ENCODE measurements at places on chromosomes 5 and 9.
A peak's percentile ranks its signal among the peaks of the same experiment; 100 is the strongest.

DNA sequence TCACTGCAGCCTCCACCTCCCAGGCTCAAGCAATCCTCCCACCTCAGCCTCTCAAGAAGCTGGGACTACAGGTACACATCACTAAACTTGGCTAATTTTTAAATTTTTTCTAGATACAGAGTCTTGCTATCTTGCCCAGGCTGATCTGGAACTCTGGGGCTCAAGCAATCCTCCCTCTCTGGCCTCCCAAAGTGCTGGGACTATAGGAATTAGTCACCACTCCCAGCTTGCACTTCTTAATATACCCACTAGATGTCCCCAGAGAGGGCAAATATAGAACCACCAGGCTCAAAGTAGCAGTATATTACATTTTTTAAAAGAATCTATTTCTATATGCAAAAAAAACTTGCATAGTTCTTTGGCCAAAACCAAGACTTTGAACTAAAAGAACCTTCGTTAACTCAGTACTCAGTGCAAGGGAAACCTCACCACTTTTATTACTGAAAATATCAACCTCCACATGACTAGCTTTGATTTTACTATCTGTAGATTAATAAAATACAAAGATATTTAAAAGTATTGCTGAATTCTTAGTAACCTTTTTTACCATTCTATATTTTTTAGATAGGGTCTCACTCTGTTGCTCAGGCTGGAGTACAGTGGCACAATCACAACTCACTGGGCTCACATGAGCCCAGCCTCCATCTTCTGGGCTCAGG is 25.8 kb upstream of the HSD17B3 start:
- DNase-seq = peak; percentile 13

DNA sequence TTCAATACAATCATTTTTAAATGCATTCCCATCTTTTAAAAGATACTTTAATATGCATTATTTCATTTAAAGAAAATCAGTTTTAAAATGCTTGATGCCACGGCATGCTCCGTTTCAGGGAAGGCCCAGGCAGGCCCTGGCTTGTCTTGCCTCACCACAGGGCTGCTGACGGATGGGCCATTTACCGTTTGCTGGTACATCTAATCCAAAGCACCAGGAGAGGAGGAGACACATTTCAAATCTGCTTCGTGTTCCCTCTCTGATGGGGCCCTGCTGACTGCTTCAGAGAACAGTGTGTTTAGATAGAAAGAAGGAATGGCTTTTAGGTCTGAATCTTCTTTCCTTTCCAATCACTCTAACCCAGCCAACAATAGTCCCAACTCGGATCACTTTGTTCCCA is 185.2 kb downstream of the DCP2 start:
- no peak for DNase-seq

DNA sequence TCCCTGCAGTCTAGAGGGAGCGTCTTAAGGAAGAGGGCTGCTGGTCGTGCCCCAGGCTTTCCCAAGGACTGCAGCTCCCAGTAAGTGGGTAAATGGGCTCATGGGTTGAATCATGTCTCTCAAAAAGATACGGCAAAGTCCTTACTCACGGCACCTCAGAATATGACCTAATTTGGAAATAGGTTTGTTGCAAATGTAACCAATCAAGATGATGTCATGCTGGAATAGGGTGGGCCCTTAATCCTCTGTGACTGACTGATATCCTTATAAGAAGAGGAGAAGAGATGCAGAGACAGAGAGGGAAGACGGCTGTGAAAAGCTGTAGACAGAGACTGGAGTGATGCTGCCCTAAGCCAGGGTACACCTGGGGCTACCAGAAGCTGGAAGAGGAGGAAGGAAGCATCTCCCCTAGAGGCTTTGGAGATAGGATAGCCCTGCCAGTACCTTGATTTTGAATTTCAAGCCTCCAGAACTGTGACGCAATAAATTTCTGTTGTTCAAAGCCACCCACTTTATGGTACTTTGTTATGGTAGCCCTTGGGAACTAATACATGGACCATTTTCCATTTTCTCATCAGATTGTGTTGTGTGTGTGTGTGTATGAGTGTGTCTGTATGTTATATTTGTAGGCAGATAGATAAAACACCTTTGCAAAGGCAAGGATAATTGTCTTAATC is 15.0 kb downstream of the GALNT10 start:
- DNase-seq = no peak

- peak; percentile 8 for DNase-seq
These were observed 387.4 kb downstream of the ACTL7B start for GRCh38 chr9:108468364-108468763.

GRCh38 chr9:121599872-121600585 is 51.4 kb upstream of the DAB2IP start:
- no peak for DNase-seq

- no peak for DNase-seq
These were observed 153.8 kb downstream of the CEP120 start for GRCh38 chr5:123269436-123269835.

- no peak for DNase-seq
These were observed 157.8 kb upstream of the TMEM161B start for GRCh38 chr5:88426441-88426840.

DNA sequence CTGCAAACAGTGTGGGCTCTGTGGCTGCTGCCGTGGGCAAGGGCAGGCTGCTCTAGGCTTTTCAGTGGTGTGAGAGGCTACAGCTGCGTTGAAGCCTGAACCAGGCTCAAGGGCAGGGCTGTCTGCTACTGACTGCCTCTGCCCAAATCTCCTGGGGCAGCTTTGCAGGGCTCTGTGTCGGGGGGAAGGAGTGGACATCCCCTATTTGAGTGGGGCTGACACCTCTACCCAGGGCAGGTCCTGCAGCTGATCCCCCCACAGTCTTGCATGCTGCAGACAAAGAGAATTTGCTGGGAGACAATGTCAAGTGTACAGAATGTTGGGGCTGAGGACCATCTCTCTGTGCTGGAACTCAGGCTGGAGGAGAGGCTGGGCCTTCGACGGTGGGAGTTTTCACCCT is 240.2 kb downstream of the PBX3 start:
- DNase-seq = no peak

- DNase-seq = no peak
These were observed 3.4 kb downstream of the CAMSAP1 start for GRCh38 chr9:135903786-135904520.

DNA sequence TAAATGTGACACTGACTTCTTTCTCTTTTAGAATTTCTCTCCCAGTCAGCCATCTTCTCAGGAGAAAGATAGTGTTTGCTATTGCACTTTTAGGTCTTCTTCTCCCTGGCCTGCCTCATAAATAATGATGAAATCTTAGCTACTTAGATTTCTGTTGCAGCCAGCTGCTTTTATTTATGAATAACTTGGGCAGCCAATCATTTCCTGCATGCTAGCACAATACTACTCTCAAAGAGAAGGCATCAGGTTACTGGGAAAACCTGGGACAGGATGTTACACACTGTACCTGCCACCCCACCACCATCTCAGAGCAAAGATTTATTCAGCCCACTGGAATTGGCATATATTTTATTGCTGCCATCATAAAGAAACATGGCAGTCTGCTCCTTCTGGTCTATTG is 266.6 kb downstream of the PRELID2 start:
- DNase-seq = no peak

- peak; percentile 68 for DNase-seq
These were observed 501.5 kb downstream of the DMAC1 start for GRCh38 chr9:7298123-7298522.

- DNase-seq = no peak
These were observed 21.0 kb upstream of the TBCA start for GRCh38 chr5:77797136-77797535.

GRCh38 chr9:20092561-20092960 is 303.7 kb upstream of the SLC24A2 start:
- no peak for DNase-seq

GRCh38 chr5:74433255-74433895 is 207.2 kb downstream of the ENC1 start:
- no peak for DNase-seq

- DNase-seq = no peak
These were observed 803.1 kb upstream of the COX7C start for GRCh38 chr5:85814596-85814995.

- DNase-seq = no peak
These were observed 809.4 kb downstream of the PRELID2 start for GRCh38 chr5:145025775-145026174.

DNA sequence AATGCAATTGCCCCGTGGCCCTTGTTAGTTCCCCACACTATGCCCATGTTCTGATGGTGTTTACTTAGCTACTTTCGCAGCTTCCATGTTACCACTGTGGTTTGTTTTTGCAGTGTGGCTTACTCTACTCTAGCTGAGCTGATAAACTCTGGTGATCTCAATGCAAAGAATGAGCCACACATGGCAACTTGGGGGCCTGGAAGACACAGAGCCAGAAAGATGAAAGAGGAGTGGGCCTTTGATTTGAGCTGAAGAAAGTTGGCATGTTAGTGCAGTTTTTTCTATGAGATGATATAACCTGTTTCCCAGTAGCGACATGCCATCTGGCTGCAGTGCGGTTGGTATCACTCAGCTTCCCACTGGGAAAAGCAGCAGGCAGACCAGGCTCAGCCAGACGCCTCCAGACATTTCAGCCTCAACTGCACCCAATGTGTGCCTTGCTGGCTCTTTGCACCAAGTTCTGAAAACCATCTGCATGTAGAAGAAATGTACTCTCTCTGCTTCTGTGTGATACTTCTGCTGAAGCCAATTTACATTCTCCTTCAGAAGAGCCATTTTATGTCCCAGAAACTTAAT is 329.4 kb downstream of the ARHGEF28 start:
- no peak for DNase-seq

DNA sequence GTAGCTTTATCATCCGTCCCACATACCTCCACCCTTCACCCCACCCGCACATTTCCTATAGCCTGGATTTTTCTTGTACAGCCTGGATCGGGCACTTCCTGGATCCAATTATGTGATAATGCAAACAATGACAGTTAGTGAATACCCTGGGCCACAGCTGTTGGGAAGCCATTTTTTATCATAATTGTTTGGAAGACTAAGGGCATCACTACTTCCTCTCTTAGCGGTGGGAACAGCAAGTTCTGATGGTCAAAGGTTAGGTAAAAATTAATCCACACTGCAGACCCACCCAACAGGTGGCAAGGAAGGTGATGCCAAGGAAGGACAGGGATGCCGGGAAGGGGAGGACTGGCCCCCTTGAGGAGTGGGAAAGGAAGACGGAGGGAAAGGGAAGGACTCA is 183.7 kb downstream of the SAXO1 start:
- no peak for DNase-seq

DNA sequence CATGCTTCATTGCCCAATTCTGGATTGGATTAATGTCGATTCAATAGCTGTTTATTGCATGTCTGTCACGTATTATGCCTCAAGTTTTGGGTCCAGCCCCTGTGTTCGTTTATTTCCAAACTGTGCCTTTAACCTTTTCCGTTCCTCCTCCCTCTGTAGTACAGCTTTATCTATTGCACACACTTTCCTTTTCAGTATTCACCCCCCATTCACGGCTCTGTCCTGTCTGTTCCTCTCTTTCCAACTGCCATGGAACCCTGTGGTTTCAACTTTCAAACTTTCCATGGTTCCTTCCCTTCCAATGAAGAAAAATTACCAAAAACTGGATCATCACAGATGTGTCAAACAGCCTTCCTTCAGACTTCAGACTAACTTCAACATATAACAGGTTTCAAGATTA is 17.1 kb downstream of the SMARCA2 start:
- DNase-seq = no peak

DNA sequence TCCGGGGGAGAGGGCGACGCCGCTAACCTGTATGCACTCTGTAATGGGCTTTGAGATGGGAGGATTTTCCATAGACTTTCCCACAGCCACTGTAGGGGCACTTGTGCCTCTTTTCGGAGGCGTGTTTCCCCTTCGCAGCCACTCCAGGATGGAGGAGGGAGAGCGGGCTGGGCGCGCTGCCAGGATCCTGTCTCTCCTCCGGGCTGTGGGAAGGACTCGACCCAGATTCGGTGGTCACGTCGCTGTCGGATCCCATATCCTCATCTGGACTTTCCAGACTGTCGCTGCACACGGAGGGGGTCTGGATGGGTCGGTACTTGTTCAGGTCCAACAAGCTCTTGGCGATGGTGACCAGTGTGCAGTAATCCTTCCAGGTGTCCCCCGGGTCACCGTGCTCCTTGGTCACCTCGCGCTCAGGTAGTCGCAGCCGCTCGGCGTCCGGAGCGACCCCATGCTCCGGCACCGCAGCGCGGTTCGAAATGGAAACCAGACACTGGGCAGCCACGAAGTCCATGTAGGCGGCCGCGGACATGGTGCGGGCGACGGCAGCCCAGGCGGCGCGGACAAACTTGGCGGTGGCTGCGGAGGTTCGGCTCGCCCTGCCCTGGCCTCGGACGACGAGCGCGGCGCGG is 1.5 kb downstream of the KLF9 start:
- peak; percentile 34 for DNase-seq

GRCh38 chr9:122941582-122942234 is 888 bp downstream of the RABGAP1 start:
- no peak for DNase-seq

DNA sequence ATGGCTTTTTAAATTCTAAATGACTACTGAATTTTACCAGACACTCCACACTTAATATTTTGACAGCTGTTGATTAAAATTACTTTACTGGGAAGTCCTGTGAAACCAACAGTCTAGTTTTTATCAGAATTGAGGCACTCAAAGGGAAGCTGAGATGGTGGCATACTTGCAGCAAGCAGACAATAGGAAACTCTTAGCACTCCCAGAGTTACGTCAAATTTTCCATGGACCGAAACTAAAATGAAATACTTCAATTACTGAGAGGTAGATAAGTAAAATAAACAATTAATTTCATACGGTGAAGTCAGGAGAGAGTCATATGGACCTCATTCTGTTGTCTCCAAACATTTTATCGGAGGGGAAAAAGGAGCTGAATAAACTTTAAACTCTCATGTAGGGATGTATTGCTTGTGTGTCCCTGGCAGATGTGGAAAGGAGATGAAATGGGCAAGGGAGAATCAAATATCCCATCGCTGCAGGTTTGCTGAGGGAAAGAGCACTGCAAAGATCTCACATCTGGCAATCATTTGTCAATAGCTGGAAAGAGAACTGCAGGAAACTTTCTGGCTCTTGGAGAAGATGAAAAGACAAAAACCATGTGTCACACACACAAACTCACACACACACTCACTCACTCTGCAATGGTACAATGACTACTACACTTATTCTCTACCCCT is 189.4 kb downstream of the BNC2 start:
- DNase-seq = no peak

- DNase-seq = peak; percentile 58
These were observed 32.0 kb downstream of the ANKRD55 start for GRCh38 chr5:56200971-56201666.

GRCh38 chr5:152532714-152533113 is 127.6 kb upstream of the NMUR2 start:
- no peak for DNase-seq

GRCh38 chr9:74804018-74804385 is 83.7 kb downstream of the TRPM6 start:
- DNase-seq = no peak

DNA sequence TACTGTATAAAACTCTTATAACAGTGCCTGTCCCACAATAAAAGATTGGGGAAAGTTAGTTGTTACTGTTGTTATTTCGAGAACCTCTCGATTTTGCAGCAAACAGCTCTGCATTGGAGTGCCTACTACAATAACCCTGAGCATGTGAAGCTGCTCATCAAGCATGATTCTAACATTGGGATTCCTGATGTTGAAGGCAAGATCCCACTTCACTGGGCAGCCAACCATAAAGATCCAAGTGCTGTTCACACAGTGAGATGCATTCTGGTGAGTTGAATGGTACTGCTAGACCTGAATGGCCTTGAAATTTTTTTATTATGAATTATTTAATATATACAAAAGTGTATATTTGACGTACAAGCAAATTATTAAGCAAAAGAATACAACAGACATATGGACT is 123.2 kb downstream of the TEX10 start:
- no peak for DNase-seq

- no peak for DNase-seq
These were observed 95.6 kb downstream of the HSPA4 start for GRCh38 chr5:133147411-133147810.

- DNase-seq = no peak
These were observed 148.9 kb upstream of the RUSC2 start for GRCh38 chr9:35341021-35341420.
